Spinal cord (tissue), 10 donors: ENCODE measurements at places on chromosomes 1 and 21. TPM values are rescaled to one million over a fixed set of nuclear protein-coding genes. Genes with fewer than 3 reads are reported as not detected.

The TMEM52 gene
- total RNA-seq = 2.2 TPM

The KIF21B gene
- 37.8 TPM for total RNA-seq

The RERE gene
- total RNA-seq = 434 TPM

The AMY1C gene
- total RNA-seq = not detected

The SIM2 gene
- total RNA-seq = 0.06 TPM

The CRYAA gene
- total RNA-seq = not detected

DNA sequence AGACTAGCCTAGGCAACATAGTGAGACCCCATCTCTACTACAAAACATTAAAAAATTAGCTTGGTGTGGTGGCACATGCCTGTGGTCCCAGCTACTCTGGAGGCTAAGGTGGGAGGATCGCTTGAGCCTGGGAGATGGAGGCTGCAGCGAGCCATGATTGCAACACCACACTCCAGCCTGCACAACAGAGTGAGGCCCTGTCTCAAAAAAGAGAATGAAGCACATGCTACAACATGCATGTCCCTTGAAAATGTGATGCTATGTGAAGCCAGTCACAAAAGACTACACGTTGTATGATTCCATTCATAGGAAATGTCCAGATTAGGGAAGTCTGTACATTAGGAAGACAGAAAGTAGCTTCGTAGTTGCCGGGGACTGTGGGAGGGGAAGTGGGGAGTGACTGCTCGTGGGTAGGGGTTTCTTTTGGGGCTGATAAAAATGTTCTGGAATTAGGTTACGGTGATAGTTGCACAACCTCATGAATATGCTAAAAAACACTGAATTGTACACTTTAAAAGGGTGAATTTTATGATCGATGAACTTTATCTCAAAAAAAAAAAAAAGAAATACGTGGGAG lies 202.1 kb downstream of the KAZN start:
- H3K27me3 ChIP-seq = no peaks in the 10 kb centered on the region
- H3K4me1 ChIP-seq = no peaks in the 10 kb centered on the region
- no peak for DNase-seq
- no peak overlapping the region for H3K27ac ChIP-seq
- H3K36me3 ChIP-seq = peaks cover 5% of the 10 kb centered on the region
- no peak overlapping the region for H3K4me3 ChIP-seq

DNA sequence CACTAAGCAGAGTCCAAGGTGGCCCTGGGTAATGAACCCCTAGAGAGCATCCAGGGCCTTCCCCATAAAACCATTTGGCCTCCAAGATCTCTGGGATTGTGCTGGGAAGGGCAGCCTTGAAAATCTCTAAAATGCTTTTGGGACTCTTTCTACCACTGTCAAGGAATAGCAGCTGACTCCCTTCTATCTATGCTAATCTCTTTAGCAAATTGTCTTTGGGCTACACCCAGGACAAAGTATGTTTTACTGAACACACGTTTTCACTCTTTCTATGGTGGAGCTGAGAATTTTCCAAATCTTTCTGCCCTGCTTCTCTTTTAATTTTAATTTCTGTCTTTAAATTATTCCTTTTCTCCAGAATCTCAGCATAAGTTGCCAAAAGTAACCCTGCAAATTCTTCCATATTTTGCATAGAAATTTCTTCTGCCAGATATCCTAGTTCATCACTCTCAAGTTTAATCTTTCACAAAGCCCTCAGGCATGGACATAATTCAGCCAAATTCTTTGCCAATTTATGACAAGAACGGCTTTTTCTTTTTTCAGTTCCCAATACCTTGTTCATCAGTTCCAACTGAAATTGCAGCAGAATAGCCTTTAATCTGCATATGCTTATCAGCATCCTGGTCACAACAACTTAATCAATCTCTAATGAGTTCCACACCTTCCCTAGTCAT lies 687.0 kb upstream of the ADGRL4 start:
- no peak overlapping the region for H3K27ac ChIP-seq
- no peak overlapping the region for H3K4me3 ChIP-seq
- H3K4me1 ChIP-seq = no peaks in the 10 kb centered on the region
- H3K27me3 ChIP-seq = no peaks in the 10 kb centered on the region

- no peak for DNase-seq
- H3K4me1 ChIP-seq = peaks cover 38% of the 10 kb centered on the region
- H3K4me3 ChIP-seq = no peak overlapping the region
- H3K27ac ChIP-seq = no peak overlapping the region
Measured at GRCh38 chr1:25809929-25810328, 9.8 kb upstream of the MTFR1L start.
